NAMALWA (cell line): ENCODE measurements at places on chromosomes 1 and 21.
A peak's percentile ranks its signal among the peaks of the same experiment; 100 is the strongest.

- peak; percentile 7 for DNase-seq
These were observed at the start of gene CFAP107 for GRCh38 chr1:12745992-12746323. Gene CFAP107 (plus strand): TSS chr1:12746200. CDS start chr1:12746431, 231 bp downstream.

DNA sequence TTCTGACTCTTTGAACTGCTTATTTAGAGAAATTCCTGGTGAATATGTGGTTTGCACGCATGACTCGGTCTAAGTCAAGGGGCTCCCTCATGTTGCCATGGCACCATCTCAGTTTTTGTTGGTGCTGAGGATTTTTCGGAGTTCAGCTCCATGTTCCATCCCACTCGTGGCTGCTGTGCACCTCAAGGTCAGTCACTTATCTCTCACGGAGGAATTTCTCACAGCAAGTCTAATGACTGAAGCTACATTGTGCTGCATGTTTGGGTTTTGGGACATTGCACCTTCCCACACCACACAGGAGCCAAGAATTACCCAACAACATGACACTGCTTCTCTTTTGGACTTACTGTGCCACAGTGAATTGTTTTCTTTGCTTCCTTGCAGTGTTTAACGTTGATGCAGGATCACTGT lies 269.9 kb downstream of the NCAM2 start:
- no peak for DNase-seq

DNA sequence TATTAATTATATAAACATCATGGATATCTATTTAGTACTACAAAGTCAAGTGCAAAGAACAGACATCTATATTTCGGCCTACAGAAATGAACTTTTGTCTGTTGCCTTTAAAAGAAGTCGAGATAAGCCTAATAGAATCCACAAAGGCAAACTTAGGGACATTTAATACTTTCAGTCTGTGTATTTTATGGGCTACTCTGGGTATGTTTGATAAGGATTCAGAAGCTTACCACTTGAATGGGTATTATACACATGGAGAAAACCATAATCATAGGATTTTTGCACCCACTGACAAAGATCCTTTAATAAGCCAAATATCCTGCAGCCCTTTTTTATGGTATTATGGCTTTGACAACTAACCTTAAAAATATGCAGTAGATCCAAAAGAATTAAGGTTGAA lies 224.8 kb downstream of the LMO4 start:
- no peak for DNase-seq

- no peak for DNase-seq
These were observed 309.3 kb downstream of the DISC1 start for GRCh38 chr1:231935856-231936255.

DNA sequence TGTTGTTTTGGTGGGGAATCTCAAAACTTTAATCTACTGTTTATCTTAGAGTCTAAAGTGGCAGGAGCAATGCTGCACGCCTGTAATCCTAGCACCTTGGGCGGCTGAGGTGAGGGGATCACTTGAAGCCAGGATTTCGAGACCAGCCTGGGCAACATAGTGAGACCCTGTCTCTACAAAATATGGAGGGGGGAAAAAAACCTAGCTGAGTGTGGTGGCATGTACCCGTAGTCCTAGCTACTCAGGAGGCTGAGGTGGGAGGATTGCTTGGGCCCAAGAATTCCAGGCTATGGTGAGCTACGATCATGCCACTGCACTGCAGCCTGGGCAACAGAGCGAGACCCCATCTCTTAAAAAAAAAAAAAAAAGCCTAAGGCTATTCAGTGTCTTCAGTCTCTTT lies 38.1 kb downstream of the POFUT2 start:
- no peak for DNase-seq

DNA sequence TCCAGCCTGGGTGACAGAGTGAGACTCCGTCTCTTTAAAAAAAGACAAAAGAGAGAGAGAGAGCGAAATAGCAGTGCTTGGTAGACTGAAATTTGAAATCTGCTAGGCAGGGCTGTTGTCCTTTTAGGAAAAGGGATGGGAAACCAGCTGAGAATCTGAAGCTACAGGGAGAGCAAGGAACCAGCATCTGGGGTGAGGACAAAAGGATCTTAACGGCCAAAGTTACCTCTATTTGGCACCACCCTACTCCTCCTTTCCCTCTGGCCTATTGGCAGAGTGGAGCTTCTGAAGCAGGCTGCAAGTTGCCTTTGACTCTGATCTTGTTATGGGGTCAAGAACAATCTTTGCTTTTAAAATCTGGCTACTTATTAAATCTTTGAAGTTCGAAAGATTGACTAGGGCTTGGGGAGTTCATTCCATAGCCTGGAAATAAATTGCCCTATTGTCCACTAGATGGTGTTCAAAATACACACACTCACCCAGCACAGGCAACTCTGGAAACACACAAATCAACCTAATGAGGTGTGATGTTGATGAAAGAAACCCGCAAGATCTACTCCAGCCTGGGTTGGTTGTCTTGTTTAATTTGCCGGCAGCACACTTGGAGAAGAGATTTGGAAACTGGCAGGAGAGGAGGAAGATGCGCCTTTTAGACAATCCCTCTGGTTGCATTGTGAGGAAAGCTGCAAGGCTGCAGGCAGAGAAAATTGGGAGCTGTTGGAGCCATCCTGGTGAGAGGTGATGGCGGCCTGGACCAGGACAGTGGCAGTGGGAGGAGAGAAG lies 16.5 kb upstream of the PARP1 start:
- DNase-seq, result peak; percentile 68

DNA sequence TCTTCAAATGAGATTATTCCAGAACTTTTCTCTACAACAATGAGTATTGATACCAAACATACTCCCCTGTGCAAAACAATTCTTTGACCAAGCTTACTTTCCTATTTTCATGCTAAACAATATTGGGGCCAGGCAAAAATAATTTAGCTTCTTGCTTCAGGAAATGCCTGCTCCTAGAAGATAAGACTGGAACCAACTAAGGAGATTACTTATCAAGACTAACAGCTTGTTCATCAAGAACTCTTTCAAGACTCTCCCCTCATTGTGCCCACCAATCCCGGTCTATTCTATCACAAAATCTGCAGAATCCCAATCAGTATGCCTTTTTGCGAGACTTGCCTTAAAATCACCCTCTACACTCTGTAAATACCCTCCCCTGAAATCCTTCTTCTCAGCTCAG lies 536.6 kb downstream of the RWDD3 start:
- DNase-seq, result no peak

- peak; percentile 81 for DNase-seq
These were observed 57.9 kb downstream of the FHAD1 start for GRCh38 chr1:15304708-15305467.

DNA sequence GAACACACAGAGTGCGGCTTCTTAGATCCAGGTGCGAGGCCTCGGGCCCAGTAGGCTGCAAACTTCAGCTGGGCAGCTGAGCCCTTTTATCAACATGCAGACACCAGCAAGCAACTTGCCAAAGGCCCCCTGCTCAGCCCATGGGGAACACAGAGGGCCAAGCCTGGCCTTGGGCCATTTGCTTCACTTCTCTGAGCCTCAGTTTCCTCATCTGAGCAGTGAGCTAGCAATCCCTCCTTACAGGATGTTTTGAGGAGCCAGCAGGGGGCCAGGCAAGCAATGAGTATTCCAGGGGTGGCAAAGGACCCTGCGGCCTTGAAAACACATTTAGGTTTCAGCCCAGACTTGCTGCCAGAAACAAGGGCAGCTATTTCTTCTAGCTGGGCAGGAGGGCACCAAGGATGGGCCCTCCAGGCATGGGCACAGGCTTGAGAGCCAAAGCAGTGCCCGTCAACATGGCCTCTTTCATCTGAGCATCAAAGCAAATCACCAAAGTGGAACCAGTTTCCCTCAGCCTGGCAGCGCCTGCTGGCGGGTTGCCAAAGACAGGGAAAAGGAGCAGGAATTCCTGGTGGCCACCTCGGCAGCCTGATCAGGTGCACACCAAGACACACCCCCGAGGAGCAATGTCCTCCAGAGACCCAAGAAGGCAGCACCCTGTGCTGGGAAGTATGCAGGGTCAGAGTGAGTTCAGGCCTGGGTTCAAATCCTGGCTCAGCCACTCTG lies 1.4 kb downstream of the MATN1 start:
- DNase-seq, result no peak

- no peak for DNase-seq
These were observed 66.1 kb downstream of the TBX15 start for GRCh38 chr1:118921994-118922393.

DNA sequence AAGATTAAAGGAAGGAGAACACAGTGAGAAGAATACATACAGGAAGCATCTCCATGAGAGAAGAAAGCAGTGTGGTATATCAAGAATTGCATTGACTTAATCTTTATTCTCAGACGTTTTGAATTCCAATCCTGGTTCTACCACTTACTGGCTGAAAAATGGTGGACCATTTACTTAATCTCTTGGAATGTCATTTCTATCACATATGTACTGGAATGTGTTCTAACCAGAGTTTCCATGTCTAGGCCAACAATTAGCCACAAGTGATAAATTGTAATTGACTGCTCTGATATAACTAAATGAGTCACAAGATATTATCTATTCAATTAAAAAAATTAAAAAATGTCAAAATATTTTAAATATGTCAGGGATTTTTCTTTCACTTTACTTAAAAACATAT lies 626.1 kb downstream of the PTPRC start:
- DNase-seq, result no peak

DNA sequence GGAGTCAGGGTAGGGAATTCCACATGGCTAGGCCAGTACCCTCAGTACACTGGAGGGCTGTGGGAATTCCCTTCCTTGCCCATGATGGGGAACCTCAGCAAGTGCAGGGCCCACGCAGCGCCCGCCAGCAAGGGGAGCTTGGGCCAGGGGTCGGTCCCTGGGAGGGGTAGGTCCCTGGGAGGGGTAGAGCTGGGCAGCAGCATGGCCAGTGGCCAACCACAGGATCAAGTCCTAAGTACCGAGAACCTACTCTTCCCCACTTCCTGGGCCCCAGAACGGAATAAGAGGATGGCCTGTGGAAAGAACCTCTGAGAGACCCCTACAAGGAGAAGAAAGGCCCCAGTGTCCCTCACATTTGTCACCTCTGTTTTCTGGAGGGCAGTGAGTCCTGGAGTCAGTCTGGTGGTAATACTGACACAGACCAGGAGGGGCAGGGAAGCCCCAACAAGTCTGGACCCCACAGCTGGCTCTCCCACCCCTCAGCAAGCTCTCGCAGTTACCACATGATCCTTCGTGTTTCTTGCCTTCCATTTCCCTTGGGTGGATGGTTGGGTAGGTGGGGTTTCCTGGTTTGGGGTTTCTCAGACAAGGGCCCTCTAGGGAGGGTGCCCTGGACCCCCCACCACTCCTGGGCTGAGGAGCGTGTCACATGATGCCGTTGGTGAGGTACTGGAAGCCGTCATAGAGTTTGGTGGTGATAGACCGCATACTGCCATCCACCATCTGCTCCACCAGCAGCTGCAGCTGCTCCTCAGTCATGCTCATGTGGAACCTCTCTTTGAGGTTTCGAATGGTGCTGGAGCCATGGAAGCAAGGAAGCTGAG lies 10.3 kb downstream of the ZNF687 start:
- peak; percentile 56 for DNase-seq

DNA sequence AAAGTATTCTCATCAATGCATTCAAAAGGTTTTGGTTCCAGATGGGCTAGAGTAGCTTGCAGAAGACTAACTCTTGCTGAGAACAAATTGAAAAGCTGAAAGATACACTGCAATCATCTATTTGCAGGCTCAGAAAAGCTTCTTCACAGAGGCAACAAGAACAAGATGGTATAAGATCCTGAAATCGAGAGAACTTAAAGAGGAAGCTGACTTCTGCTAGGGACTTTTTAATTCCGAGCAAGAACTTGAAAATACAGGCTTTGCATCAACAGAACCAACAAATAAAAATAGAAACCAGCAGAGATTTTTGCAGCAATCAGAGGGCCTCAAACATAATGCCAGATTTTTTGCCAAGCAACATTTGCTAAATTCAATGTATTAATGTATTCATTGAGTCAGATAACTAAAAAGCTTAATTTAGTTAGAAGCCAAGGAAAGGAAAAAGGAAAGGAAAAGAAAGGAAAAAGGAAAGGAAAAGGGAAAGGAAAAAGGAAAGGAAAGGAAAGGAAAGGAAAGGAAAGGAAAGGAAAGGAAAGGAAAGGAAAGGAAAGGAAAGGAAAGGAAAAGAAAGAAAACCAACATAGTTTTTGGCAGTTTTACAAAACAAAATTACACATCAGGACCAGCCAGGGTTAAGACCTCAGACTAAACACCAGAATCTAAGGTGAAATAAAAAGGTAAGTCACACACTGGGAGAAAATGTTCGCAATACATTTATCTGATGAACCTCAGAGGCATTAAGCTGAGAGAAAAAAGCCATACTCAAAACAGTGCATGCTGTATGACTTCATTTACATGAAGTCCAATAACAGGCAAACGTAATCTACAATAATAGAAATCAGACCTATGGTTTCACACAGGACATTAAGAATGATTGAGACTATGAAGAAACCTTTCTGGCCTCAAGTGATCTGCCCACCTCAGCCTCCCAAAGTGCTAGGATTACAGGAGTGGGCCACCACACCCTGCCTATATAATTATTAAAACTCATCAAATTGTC lies 42.6 kb downstream of the FAF1 start:
- DNase-seq, result peak; percentile 45

DNA sequence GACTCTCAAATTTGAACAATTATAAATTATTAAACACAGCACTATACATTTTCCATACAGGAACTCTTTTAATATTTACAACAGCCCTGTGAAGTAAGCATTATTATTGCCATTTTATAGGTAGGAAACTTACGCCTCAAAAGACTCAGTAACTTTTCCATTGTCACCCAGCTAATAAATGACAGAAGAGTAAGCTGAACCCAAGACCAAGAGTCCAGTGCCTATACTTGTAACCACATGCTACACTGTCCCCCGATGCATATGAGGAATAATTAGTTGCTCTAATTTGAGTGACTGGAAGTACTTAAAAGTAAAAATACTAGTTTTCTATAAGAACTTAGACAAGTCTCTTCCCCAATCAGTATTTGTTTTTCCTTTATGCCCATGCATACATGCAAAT lies 88.5 kb downstream of the PTPN14 start:
- DNase-seq, result no peak

DNA sequence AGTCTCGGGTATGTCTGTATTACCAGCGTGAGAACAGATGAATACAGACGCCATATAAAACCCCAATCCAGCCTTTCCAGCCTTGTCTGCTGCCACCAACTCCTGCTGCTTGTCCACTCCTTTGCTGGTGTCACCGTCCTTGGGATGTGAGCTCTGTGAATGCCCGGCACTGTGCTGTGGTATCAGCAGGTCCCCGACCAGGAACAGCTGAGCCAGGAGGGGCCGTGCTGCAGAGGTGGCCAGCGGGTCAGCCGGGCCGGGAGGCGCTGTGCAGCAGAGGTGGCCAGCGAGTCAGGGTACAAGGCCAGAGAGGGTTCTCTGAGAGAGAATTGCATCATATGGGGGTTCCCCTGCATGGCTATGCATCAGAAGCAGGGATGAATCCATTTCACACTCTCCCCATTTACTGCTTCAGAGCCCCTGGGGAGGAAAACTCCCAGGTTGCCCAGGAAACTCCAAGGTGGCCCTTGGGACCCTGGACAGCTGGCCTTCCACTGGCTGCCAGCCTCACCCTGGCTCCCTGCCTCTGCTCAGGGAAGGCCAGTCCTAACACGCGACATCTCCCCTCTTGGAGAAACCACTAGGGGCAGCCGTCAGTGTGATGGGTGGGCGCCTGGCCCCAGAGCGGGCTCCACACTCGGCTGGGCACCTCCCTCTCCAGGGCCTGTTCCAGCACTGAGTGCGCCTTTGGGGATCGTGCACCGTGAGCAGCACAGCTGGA lies 122.4 kb upstream of the COL6A1 start:
- no peak for DNase-seq
